ENCODE measurements at places on chromosomes 3 and 15.
A peak's percentile ranks its signal among the peaks of the same experiment; 100 is the strongest.

DNA sequence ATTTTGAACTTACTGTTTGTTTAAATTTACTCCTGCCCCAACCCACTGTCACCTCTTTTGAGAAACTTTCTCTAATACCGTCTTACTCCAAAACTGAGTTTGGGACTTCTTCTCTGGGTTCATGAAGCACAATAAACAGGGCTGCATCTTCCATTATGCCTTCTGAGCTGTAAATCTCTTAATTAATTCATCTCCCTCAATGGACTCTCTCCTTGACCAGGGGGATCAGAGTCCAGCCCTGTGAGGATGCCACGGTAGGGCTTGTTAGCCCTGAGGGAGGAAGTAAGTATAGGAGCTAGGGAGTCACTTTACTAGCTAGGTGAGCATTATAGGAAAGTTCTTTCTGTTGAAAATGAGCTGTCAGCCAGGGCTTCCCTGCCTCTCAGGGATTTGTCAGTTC is 299.3 kb upstream of the SATB1 start:
- no peak for DNase-seq

- DNase-seq, result no peak
Observed at GRCh38 chr3:14235003-14235911, 56.6 kb downstream of the LSM3 start.

- DNase-seq, result no peak
Observed at GRCh38 chr3:122033023-122033422, 11.0 kb upstream of the ILDR1 start.

DNA sequence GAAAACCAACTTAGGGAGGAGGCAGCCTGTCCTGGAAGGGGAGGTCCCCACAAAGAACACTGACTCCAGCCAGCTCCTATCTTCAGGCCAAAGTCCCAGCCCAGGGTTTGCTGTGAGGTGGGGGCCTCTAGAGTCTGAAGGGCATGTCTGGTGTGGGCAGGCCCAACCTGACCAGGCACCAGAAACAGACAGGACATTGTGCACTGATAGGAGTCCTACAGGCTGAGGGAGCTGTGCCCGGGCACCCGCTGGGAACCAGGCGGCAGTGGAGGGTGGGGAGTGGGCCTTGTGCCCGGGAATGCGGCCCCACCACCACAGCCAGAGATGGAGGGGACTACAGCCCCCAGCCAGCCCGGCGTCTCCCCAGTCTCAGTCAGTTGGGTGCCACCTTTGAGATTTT is 161.4 kb downstream of the WNT7A start:
- no peak for DNase-seq

- DNase-seq, result no peak
Observed at GRCh38 chr3:31307131-31307785, 225.5 kb upstream of the STT3B start.

DNA sequence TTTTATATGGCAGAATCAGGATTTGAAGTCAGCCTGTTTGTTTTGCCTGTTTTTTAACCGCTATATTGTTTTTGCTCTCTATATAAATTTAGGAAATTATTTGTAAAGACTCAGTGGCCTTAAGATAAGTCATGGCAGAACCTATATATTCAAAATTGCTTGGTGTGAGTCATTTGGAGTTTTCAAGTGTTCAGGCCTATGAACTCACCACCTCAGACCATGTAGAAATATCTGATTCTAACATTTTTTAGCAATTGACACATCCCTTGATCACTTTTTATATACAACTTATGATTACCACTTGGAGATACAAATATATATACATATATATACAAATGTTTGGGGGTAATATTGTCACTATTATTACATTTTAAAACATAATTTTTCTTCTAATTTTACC is 95.7 kb downstream of the VGLL3 start:
- no peak for DNase-seq

- no peak for DNase-seq
Observed at GRCh38 chr3:170483485-170484262, 65.0 kb downstream of the CLDN11 start.

DNA sequence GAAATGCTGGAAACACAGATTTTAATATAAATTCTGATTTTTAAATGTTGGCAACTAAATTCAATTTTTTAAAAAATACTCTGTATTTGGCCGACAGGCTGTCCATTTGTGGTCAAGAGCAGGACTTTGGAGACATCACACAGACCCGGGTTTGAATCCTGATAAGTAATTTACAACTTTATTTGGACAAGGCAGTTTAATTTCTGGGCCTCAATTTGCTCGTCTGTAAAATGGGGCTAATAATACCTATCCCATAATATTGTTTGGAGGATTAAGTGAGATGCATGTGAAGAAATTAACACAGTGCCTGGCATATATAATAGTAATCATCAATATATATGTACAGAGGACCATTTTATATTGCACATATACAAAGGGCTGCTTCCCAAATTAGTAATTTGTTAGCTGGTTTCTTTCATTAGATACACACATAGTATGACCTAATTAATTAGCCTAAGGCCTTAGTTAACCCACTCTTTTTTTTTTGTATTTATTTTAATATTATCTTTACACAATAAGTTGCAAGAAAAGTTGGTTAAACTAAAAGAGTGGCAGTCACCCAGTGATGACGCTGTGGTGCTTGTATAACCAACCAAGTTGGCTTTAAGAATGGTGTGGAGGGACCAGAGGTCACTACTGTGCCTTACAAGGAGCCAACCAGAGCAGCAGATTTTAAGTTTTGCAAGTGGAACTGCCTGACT is 665 bp downstream of the PIGB start:
- no peak for DNase-seq

- DNase-seq, result peak; percentile 48
Observed at GRCh38 chr3:106609666-106610301, 741.0 kb upstream of the CBLB start.
